ENCODE measurements at places on chromosomes 4 and X.

- no peak for DNase-seq
Observed at GRCh38 chr4:88333741-88334405, 44.8 kb upstream of the HERC6 start.

DNA sequence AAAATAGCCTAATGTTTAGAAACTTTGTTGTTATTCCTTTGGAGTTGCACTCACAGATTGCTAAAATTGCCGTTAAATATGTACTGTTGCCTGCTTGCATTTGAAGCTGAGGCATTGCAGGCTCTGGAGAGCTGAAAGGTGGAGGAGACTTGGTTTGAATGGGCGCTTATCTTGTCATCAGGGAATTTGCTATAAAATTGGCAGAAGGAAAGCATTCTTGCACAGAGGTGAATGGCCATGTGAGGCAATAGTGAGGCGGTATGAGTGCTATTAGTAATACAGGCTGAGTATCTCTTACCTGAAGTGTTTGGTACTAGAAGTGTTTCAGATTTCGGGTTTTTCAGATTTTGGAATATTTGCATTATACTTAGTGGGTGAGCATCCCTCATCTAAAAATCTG is 41.3 kb downstream of the TRAPPC11 start:
- DNase-seq: no peak

DNA sequence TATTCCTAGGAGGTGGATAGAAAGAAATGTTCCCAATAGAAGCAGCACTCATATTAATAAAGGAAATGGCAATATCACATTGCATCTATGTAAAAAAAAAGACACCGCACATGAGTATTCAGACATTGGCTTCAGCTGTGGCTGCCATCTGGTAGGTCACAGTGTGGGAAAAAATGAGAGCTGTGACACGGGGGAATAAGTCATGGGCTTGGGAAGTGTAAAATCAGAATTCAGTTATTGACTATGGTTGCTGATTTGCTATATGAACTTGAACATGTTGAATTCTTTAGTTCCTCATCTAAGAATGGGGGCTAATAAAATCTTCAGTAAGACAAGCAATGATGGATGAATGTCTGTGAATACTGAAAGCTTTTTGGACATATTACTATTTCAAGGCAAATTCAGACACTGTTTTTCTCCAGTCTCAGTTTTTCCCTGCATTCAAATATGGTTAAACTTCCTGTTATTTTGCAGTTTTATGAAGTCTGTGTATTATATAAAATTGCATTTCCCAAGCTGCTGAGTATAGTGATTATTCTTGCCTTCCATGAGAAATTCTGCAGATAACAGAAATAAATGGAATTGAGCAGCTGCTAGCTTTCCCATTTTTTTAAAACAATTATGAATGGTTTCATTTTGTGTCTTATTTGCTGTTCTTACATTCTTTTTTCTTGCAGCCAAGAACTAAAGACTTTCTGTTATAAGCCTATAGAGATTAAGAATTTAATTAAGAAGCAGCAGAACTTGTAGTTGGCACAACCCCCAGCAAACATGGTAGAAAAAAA is 221.0 kb downstream of the ANKRD50 start:
- DNase-seq: no peak

DNA sequence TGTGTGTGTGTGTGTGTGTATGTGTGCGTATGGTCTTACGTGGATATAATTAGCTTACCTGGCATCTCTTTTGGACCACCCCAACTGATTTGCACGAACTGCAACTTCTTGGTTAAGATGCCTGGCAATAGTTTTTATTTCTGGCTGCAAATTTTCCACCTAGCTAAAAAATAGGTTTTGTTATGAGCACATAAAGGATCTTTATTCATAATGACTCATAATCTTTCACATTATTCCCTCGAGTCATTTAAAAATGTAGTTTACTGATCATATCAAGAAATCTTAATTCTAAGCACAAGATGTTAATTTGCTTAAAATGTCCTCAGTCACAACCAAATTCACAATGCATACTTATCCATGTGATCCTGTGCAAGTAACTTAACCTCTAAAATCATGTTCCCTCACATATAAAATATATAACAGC is 1.5 kb downstream of the COX18 start:
- DNase-seq: no peak

DNA sequence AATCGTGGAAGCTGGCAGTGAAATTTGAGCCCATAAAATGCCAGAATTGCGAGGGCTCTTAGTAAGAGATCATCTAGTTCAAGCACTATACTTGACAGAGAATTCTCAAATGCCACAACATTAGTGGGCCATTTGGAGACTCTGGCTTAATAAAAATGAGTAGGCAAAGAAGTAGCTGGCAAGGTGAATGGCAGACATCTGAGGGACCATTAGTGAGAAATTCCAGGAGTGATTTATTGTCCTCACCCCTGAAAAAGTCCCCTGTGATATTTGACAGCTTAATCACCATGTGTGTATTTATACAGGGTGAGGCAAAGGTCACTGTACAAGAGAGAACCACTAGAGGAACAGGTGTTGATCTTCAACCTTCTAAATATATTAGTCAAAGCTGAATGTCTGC is 207.5 kb downstream of the CHRDL1 start:
- no peak for DNase-seq

DNA sequence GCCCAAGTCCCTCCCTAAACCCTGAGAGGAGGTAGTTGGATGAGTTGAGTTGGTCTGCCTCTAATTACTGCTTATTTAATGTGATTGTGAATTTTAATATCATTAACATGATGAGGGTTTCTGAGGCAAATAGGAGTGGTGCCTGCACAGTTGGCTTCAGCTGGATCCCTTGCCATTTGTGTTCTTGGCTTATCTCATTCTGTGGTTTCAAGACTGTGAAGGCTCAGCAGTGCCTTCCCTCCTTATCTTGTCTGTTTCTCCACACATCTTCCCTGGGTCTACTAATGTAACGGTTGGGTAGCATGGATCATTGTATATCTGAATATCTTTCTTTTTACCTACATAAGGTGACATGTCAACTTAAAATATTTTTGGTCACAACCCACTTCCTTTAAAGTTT is 1.6 kb upstream of the SLC10A4 start:
- DNase-seq: no peak

DNA sequence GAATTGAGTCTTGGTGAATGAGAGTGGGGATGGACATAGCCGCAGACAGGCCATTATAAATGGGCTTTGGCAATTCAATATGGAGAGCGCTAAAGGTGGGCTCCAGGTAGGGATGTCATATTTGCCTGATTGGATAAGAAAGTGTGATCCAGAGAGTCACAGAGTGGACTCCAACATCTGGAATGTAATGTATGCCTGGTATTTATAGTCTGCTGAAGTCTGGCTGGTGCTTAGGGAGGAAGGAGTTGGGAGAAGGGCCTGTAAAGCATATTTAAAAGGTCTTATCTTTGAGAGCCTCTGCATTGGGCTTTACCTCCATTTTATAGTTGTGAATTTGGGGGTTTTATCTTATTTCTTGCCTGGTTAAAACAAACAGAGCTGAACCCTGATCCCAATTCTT is 153.2 kb downstream of the GALNTL6 start:
- DNase-seq: no peak

DNA sequence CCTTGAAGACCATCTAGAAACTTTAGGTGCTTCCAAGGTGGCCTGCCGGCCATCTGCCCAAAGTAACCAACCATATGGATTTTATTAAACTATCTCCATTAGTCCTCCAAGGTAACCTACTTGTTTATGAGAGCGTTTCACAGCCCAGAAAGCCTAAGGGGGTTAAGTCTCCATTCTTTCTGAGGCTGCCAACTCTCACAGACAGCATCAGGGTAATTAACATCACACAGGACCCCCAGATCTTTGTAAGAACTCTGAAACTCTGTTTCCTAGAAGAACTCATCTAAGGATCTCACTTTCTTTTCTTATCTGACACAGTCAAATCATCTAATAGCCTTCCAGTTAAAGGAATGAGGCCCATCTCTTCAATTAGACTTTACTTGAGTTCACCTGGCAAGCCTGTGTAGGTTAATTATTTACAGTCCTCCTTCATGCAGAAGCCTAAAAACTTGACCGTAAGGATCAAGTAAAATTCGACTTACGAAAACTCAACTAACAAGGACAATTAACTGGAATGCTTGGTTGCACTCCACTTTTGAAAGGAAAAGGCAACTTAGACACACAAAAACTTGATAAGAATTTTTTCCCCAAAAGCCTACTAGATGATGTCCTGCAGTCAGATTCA is 252.5 kb downstream of the GRIA3 start:
- DNase-seq: no peak

DNA sequence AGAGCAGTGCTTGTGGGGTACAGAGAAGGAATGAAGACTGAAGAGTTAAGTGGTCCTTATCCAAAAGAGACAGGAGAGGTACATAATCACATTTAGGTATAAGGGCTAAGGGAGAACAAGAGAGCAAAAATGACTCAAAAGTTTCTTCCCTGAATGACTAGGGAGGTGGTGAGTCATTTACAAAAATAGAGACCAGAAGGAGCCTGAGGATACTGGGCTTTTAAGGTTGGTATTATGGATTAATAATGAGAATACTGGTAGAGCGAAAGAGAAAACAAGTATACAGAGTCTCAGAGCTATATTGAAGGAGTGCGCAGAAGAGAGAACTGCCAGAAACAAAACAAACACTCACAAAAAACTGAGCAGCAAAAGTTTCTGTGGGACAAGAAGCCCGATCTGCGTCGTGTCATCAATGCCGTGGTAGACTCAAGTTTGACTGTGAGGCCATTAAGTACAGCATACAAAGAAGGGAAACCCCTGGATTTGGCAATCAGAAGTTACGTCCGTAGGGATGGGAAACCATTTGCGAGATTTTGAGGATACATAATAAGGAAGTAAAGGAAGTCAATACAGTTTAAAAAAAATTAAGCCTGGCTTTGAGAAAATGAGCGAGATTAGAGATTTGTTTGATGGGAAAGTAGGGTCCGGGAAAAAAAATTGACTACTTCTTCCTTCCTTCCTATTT is 129.1 kb upstream of the STIM2 start:
- DNase-seq: no peak

- DNase-seq: no peak
Observed at GRCh38 chr4:97577004-97577403, 566.3 kb downstream of the STPG2 start.

- DNase-seq: no peak
Observed at GRCh38 chr4:1686440-1687036, 2.4 kb upstream of the FAM53A start.

DNA sequence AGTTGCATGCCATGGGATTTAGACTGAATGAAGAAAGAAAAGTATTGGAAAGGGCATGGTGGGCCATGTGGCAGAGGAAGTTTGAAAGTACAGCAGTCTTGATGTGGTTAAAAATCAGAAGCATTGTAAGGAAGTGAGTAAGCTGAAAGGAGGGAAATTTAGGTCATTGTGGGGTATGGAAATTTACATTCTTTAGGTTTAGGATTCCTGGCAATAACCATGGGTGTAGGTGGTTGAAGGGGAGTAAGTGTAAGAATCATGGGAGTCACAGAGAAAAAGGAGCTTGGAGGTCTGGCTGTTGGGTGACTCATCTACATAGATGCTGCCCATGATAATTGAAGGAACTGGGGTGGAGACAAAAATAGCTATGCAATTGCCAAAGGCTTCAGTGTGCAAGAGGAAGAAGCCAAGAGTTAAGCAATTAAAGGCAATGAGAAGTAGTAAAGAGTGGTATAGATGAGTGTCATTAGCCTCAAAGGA is 243.8 kb upstream of the LDB2 start:
- peak; percentile 88 for DNase-seq

- peak; percentile 76 for DNase-seq
Observed at GRCh38 chr4:183261953-183262775, 57.9 kb downstream of the CLDN22 start.

- no peak for DNase-seq
Observed at GRCh38 chr4:137909529-137910309, 332.4 kb downstream of the SLC7A11 start.

DNA sequence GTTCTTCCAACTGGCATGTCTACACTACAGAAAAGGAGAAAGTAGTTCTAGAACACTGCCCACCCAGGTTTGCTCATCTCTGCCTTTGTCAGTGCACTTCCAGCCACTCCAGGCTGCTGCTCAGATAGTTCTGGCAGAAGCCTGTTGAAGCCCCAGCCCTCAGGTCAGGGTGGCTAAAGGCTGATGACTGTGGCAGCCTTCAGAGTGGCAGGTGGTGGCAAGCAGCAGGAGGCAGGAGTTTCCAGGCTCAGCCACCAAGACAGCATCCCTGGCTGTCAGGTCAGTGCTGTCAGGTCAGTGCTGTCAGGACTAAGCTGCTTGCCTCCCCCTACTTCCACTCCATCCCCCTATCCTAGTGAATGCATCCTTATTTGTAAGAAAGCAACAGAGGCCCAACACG is 100.4 kb downstream of the MAMLD1 start:
- DNase-seq: no peak

- DNase-seq: no peak
Observed at GRCh38 chrX:38701073-38701472, 100.2 kb upstream of the MID1IP1 start.

DNA sequence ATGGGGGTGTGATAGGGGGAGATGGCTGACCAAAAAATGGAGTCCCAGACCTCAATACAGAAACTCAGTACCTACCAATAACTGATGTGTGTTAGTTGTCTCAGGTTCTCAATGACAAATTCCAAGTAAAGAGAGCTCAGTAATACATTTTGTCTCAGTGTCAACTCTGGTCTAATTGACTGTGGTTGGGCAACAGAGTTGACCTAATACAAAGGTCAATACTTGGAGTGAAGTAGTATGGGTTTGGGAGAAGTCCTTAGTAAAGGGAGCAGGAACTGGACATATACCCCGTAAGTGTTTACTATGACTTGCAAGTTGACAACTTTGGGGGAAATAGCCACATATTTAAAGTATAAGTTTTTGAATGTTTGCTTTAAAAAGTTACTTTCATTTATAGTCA is 20.5 kb upstream of the LCORL start:
- no peak for DNase-seq

- peak; percentile 52 for DNase-seq
Observed at GRCh38 chr4:156347412-156348075, 393.9 kb upstream of the CTSO start.

DNA sequence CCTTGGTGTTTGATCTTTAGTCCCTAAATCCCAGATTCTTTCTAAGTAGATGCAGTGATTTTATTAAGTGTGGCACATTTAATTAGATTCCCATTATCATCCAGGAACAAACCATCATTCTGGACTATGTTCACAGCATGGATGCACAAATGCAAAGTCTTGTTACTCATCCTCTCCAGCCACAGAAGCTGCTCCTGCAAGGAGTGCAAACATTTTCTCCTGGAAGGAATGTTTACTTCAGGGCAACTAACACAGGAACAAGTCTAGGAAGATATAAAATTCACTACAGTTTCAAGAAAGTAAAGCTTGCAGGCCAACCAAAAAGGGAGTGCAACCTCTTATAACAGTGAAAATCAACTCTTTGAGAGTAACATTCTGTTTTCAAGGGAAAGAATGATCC is 106.0 kb downstream of the IQCM start:
- DNase-seq: no peak

GRCh38 chr4:12933760-12934221 is 550.3 kb downstream of the RAB28 start:
- no peak for DNase-seq

DNA sequence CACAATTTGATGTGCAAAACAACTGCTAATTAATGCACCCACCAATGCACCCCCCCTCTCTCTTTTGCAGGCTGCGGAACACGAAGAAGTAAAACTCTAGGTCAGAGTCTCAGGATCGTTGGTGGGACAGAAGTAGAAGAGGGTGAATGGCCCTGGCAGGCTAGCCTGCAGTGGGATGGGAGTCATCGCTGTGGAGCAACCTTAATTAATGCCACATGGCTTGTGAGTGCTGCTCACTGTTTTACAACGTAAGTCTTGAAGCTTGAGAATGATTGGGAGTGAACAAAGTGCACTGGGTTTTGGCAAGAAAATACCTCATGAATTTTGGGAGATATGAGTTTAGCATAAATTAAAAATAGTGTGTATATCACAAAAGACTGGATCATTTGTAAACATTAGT is 28.9 kb downstream of the TMPRSS11E start:
- no peak for DNase-seq
